HuH-7.5 (cell line): ENCODE measurements at places on chromosomes 7 and 10.
A peak's percentile ranks its signal among the peaks of the same experiment; 100 is the strongest.

DNA sequence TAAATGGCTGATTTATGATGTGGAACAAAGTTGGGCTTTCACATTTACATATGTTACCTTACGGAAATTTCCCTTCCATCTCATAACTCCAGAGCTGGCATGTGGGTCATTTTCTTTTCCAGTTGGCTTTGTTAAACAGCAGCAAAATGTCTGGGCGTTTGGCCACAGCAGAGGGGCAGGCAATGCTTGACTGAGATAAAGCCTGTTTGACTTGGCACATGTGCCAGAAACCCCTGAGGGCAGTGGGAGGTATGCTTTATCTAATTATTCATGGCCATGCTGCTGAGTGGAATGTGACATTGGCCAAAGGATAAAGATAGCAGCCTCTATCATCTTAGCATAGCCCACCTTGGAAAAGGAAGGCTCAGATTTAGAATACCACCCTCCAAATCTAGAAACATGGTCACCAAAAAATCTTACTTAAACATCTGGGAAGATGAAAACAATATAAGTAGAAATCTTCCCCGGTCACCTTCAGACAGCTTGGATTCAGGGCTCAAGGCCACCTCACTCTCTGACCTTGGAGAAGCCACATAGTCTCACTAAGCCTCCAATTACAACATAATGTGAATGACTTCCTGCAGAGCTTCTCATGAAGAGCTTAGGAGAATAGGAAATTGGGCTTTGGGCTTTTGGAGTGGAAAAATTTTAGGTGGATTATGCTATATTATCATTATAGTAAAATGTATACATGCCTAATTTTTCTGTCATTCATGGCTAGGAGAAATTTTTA is 101.5 kb downstream of the GRM3 start:
- no peak for DNase-seq

- DNase-seq, result no peak
Observed at GRCh38 chr10:53325066-53325465, 552.5 kb upstream of the MBL2 start.

DNA sequence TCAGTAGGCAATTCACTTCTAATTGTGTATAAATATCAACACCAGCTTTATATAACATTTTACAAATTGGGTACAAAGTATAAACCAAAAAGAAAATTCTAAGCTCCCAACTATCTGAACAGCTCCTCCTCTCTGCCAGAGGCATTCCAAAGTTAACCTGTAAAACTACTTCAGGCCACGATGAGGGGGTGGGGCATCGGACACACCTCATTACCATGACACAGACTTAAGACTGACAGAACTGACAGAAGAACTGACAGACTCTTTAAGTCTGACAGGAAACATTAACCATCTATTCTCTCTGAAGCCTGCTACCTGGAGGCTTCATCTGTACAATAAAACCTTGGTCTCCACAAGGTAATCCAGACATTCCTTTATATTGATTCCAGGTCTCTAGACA is 12.3 kb downstream of the ESYT2 start:
- peak; percentile 21 for DNase-seq

DNA sequence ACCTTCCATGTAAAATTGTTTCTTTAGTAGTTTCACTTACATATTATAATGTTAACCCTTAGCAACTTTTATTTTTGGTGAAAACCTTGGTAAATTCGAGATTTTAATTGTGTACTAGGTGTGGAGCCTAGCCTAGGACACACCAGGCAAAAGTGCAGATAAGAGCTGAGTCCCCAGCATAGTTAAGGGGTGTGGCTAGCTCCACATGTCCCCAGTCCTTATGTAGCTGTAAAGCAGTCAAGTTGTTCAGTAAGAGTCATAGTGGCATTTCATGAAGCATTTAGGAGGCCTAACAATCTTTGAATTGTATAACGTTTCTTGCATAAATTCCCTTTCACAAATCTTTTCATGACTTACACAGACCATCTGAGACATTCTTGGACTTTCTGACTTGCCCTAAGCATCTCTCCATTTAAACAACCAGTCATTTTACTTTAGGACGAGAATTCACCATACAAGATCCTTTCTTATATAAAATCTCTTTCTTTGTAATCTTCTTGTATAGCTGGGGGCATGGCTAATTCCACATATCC is 53.8 kb upstream of the INHBA start:
- DNase-seq, result no peak

GRCh38 chr10:30538086-30538485 is 91.5 kb downstream of the LYZL2 start:
- DNase-seq, result peak; percentile 9

- no peak for DNase-seq
Observed at GRCh38 chr7:141133646-141134045, 59.8 kb downstream of the TMEM178B start.

DNA sequence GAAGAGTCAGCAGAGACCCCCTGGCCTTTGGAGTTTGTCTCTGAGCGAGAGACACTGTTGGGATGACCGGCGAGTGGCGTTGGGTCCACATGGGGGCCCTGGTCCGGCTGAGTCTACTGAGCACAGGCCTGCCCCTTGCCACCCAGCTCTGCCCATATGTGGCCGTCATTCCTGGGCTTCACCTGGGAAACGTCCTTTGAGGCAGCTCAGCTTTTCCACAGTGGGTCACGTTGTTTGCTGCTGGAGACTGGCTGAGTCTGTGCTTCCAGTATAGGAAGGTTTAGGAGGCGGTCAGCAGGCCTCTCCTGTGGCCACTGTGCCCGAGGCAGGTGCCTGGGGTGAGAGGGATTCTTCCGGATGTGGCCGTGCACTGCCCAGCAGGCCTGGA is 17.1 kb downstream of the ADAM8 start:
- DNase-seq, result no peak

- DNase-seq, result no peak
Observed at GRCh38 chr7:41336981-41337380, 365.9 kb downstream of the INHBA start.

- DNase-seq, result no peak
Observed at GRCh38 chr10:66591865-66592264, 334.0 kb upstream of the LRRTM3 start.

DNA sequence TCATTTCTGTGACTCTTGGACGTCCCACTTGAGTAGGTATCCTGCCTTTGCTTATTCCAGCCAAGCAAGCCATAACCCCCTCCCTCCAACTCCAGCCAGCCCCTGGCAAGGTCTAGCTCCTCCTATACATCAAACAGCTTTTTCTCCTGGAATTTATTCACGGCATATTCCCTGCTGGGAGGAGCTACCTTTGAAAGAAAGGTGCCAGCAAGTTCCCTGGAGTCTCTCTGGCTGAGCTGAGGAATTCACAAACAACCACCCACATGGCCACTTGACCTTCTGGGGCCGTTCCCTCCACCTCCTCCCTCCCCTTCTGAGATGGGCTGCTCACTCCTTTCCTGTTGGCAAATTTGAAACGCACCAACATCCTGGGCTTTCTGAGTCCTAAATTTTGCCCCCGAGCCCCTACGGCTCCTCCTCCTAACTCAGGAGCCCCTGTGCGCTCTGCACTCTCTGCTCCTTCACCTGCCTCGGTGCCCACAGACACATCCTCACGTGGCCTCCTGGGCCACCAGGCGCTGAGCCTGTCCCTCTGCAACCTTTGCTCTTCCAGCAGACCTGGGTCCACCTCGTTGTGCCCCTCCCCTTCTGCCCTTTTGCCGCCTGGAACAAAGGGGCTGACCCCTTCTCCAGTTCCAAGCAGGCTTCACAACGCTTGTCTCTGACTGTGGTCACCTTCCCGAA is 48.0 kb downstream of the HSPA12A start:
- DNase-seq, result no peak

- no peak for DNase-seq
Observed at GRCh38 chr10:24255115-24255880, 46.4 kb downstream of the KIAA1217 start.

DNA sequence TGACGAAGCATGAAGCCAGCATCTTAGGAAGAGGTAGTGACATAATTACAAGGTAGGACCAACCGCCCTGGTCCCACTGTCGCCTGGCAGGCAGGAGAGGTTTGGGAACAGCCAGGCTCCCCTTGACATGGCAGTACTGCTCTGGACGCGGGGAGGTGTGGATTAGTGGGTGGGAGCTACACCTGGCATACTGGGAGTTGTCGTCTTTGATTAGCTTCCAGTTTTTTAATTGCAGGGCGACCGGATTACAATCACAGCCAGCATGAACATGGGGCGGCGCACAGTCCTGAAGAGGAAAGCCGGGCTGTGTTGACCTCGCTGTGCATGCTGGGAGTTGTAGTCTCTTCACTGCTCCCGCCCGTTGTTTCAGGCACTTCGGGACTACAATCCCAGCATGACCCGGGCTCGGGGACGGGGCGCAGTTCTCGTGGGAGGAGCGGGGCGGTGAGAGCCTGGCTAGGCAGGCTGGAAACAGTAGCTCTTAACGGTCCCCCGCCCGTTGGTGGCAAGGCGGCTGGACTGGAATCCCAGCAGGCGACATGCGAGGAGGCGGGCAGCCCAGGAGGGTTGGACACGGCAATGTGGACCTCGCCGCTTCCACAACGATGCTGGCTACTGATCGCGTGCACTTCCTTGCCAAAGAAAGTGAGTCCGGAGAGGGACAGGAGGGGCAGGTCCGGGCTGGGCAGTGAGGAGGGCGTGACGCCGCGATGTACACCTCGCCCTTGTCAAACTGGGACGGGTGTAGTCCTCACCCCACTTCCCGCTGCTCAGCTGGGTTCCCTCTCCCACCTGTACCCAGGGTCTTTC is 98.0 kb upstream of the ZNF722 start:
- DNase-seq, result no peak

GRCh38 chr10:29767968-29768367 is 133.2 kb upstream of the SVIL start:
- DNase-seq, result no peak

DNA sequence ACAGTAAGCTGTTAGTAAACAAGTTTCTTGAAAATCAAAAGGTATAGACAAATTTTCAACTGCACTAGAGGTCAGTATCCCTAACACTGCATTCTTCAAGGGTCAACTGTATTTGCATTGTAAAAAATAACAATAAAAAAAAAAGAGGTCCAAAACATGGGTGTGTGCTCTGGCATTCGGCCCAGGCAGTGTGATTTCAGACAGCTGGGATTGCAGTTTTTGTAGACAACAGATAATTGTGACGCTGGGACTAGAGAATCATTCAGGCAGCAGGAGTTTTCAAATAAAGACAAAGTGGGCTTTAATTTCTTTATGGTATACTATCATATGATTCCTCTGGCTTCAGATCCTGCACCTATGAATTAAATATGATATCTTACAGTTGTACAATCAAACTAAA is 543.2 kb upstream of the SEMA3D start:
- no peak for DNase-seq

DNA sequence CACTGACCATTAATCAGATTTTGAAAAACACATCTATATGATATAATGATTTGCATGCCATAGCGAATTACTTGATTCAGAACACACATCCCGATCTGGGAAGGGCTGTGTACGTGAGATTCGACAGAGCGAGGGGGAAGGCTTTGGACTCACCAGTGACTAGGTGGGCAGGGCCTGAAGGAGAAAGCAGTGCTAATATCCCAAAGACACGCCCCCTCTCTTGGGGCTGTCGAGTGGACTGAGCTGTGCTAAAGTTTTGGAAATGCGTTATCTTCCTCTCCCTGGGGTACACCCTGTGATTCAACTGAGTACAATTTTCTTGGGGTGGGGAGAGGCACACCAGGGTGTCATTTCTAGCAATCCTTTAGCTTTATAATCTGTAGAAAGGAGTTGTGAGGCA is 1.8 kb downstream of the LRRC17 start:
- DNase-seq, result no peak

- DNase-seq, result peak; percentile 85
Observed at GRCh38 chr10:117167789-117168674, 29.3 kb upstream of the KCNK18 start.

DNA sequence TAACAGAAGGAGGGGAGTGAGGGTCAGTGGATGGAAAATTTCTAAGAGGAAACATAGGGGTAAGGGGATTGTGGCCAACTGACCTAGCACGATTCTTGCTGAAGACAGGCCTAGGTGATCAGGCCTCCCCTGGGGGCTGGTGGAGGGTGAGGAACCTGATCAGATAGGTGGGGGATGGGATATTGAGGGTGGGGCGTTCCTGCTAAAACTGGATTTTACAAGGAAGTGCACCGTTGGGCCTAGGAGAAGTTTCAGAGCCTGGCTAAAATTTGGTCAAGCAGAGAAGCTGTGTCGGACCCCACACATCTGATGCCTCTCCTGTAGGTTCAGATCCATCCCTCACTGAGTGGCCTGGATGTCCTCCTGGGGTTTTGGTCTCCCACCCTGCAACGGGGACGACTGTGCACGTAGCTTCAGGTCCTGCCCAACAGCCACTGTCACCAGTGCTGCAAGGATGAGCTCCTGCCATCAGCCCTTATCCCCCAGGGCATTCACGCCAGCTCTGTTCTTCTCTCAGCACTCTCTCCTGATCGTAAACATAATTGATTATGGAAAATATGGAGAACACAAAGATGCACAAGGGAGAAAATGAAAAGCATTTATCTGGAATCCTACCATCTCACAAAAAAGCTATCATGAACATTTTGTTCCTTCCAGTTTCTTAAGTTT is 89.9 kb downstream of the ADCY1 start:
- no peak for DNase-seq

GRCh38 chr7:101390901-101391301 is 28.2 kb downstream of the COL26A1 start:
- DNase-seq, result peak; percentile 90

GRCh38 chr10:132806561-132807003 is 20.6 kb upstream of the NKX6-2 start:
- no peak for DNase-seq

DNA sequence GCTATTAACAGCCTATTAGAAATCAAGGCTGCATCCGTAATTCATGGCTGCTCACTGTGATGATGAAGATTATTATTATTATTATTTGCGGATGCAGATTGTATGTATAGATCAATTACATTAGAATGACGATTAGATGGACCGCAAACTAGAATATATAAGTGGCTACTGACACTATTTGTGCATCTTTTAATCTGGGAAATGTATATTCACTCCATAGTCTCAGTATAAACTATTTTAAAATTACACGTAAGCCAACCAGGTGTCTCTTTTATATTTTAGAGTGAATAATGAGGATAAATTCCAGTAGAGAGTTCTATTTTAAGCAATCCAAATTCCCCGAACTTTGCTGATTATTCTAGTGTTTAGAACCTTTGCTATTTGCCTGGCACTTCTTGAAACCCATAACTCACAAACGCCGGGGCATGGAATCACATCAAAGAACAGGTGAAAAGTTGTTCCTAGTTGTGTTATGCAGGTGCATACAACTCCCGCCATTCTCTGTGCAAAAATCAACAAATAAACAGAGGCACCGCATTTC is 509 bp upstream of the ING3 start:
- no peak for DNase-seq

DNA sequence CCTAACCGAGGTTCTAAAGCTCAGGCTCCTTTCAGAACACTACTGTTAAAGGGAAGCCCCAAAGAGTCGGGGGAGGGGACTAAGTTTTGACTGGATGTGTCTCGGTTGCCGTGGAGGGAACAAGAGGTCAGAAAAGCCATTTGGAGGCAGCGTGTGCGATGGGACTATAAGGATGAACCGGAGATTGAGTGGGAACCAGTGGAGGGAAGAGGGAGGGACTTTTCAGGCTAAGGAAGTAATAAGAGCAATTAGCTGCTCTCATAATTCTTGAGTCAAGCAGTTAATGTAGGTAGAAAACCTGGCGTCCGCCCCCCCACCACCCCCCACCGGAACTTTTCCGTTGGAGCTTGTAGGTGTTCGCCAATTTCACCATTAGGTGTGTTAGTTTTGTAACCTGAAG is 491 bp upstream of the AKAP9 start:
- DNase-seq, result peak; percentile 25
